HuH-7 (cell line): ENCODE measurements at places on chromosomes 16 and 17.

GRCh38 chr16:69193855-69194254, 6.9 kb downstream of the SNTB2 start:
- DNase-seq, result no peak

GRCh38 chr16:19901164-19901563, 16.5 kb upstream of the GPRC5B start:
- no peak for DNase-seq

GRCh38 chr17:59800530-59800942, 92.2 kb downstream of the TUBD1 start:
- DNase-seq, result no peak

- DNase-seq, result peak; percentile 99
Measured at GRCh38 chr16:85612801-85613603, at the start of gene GSE1. TSS of gene GSE1 (plus strand) at chr16:85613322. CDS start at chr16:85613392, 70 bp downstream.

DNA sequence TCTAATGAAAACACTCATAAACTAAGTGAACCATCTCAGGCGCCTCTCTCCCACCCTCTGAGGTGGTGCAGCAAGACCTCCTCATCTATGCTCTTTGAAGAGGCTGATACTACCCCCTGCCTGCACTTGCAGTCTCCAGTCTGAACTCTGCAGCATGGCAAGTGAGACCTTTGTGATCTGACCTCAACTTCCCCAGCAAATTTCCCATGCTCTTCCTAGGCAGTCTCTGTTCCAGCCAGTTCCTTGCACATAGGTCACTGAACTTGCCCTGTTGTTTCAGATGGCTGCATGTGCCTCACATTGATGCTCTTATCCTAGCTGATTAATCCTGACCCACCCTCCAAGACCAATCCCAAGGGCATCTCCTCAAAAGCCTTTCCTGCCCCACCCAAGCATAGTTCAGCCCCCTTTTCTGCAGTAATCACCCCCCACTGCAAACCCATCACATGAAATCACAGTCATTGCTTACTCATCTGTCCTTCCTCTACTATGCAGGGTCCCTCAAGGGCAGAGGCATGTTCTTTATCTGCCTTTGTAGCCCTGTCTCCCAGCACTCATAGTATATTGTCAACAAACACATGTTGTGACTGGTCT, 42.0 kb downstream of the TBX21 start:
- no peak for DNase-seq

DNA sequence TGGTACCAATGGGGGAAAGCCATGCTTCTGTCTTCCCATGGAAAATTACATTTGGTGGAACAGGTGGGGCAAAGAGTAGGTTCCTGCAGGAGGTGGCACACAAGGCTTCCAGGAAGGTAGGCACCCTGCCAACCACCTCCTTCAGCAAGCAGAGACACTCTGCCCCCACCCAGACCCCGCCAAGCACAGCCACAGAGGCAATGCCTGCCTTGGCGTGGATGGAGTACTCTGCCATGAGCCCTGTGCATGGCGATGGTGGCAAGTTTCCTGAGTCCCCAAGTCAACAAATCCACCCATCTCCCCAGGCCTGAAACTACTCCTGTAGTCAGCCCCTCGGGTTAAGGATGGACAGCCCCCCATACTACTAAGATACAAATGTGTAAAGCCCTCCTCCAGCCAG, 119.2 kb upstream of the GNAO1 start:
- DNase-seq, result no peak

DNA sequence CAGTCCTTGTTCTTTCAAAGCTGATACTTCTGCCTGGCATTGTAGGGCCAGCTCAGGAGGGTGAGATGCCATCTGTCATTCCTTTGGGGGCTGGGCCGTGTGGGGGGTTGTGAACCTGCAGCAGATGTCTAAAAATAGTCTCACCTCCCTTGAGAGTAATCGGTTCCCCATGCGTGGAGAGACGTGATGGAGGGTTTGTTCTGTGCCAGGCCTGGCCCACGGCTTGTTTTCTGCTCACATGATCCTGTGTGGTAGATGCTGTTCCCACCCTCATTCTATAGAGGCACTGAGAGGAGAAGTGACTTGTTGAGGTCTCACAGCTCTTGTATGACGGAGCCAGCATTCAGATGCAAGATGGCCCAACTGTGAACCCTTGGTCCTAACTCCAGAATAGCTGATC, 4.6 kb downstream of the IRF8 start:
- no peak for DNase-seq

- no peak for DNase-seq
Measured at GRCh38 chr16:81702506-81702905, 76.6 kb upstream of the PLCG2 start.

DNA sequence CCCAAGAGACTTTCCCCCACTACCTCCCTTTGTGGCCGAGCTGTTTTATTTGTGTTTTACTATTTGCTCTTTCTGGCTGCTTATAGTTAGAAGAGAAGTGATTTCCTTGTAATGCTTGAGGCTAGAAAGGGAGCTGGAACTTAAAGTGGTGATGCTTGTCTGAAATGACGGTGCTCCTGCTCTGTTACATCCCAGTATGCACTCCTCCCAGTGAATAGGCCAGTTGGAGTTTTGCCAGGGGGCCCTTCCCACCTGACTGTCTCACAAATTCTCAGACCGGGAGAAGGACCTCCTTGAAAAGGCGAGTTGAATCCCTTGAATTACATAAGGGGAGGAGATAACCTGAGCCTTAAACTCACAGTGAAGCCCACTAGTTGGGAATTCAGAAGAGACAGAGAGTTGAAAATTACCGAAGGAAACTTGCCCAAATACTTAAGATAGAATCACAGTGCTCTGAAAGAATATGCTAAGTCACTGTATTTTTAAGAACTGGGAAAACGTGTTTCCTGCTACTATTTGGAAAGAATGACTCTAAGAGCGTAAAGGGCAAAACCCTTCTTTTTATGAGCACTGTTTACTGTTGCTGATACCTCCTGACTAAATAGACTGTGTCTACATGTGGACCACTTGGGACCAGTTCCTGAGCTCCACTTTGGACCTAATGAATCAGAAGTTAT, 84.7 kb upstream of the CLEC3A start:
- DNase-seq, result no peak

GRCh38 chr16:69270831-69271230, 40.3 kb upstream of the VPS4A start:
- no peak for DNase-seq

- no peak for DNase-seq
Measured at GRCh38 chr17:49925921-49926320, 43.1 kb upstream of the DLX4 start.

DNA sequence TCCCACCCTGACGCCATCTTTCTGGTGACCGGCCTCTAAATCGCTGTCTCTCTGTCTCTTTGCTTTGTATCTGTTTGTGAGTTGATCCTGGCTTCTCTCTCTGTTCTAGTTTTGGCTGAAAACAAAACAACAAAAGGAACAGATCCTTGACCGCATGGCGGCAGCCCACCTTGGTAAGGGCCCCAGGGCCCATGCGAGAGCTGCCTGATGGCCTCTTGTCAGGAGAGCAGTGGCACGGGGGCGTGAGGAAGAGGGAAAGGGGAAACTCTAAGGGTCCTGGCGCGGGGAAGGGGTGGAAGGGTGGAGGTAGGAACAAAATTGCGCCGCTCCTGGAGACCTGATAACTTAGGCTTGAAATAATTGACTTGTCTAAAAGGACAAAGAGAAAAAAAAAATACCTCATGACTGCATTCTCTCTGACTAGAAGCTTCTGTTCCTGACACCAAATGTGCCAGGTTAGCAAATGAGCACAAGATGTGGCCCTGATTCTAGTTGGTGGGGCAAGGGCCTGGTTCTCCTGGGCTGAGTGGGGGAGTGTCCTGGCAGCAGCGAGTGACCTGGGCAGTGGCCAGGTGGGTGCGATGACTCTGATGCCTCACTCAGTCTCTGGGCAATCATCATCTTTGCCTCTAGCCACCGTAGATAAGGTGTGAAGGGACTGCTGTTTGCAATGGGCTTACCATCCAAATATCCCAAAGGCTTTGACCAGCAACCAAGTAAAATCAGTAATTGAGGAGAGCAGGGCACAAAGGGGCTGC, 66.0 kb downstream of the YPEL2 start:
- DNase-seq, result no peak

DNA sequence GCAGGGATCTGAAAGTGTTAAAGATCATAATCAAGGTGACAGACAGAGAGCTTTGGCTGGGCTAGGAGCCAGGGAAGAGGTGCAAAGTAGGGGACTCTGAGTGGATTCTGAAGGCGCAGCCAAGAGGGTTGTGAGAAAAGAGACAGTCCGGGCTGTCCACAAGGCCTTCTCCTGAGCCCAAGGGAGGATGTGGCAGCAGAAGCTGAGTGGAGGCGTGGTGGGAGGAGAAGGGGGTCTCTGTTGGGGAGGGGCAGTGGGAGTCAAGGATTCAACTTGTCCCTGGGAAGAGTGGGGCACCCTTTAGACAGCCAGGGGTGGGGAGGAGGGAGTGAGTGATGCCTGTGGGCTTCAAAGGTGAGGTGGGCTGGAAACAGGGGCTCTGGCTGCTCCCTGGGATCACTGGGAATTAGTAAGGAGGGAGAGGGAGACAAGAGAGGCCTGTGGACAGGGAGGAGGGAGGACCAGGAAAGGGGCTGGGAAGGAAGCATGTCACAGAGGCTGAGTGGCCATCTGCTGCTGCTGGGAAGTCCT, 10.6 kb downstream of the CES1 start:
- no peak for DNase-seq

DNA sequence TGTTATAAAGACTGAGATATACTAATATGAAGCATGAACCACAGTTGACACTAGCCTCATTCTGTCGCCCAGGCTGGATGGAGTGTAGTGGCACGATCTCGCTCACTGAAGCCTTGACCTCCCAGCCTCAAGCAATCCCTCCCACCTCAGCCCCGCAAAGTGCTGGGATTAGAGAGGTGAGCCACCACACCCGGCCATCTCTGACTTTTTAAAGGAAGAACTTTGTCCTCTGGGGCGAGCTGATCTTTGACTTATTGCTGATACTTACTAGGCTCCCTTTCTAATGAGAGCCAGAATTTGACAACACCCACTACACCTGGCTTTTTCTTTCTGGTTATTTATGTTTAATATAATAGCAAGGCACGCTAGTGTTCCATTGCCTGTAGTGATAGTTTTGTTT, 57.2 kb downstream of the CLEC16A start:
- DNase-seq, result no peak

DNA sequence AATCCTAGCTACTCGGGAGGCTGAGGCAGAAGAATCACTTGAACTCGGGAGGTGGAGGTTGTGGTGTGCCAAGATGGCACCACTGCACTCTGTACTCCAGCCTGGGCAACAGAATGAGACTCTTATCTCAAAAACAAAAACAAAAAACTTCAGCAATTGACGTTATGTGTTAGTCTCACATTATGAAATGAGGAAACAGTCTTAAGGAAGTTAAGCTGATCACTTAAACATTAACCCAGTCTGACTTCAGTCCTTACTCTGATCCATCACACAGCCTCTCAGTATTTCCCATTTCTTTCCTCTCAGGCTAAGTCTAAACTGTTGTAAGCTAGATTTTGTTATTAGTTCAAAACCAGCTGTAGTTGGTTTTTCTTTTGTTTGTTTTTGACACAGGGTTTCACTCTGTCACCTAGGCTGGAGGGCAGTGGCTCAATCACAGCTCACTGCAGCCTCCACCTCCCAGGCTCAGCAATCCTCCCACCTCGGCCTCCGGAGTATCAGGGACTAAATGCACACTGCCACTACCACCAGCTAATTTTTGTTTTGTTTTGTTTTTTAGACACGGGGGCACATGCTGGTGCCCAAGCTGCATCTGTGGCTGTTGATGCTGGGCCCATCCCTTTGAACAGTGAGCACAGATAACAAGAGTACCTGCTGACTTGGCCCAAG, 6.3 kb downstream of the JPT1 start:
- DNase-seq, result no peak

GRCh38 chr17:41785859-41786226, 668 bp downstream of the JUP start:
- DNase-seq, result no peak

GRCh38 chr16:84423416-84423837, 55.1 kb downstream of the ATP2C2 start:
- DNase-seq, result peak; percentile 63

DNA sequence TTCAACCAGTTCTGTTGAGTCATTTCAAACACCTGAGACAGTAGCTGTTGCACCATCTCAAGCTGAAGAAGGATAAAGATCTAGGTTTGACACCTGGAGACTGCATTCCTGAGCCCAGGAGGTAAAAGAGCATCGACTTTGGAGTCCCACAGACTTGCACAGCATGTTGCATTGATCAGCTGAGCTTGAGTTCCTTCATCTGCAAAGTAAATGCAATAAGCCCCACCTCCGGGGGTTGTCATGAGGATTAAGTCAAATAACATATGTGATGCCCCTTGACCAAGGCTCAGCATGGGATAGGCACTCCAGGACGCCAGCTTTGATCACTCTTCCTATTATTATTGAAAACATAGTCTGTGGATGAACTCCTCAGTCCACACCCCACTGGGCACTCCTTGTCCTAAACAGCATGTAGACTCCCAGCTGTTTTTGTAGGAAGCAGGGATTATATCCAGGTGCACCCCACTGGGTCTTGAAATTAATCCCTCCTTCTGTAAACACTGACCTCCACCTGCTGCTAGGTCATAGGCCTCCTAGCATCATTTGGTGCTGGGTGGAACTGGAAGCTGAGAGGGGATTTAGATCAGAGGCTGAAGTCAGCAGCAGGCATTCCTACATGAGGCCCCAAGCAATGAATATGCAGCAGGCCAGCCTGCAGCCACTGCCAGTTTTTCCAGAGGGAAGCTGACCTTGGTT, 259.0 kb downstream of the HS3ST4 start:
- no peak for DNase-seq

GRCh38 chr17:80796430-80796861, 195.2 kb upstream of the CHMP6 start:
- no peak for DNase-seq

- no peak for DNase-seq
Measured at GRCh38 chr17:34990921-34991365, 10.6 kb downstream of the LIG3 start.

- DNase-seq, result peak; percentile 39
Measured at GRCh38 chr17:45740553-45741330, 43.4 kb upstream of the CRHR1 start.

GRCh38 chr16:65961476-65962143, 404.9 kb upstream of the CDH5 start:
- no peak for DNase-seq

- no peak for DNase-seq
Measured at GRCh38 chr17:29112771-29113295, 67.4 kb downstream of the MYO18A start.

GRCh38 chr17:65634533-65634932, 73.1 kb upstream of the AXIN2 start:
- DNase-seq, result no peak

GRCh38 chr17:48093341-48094045, 7.8 kb downstream of the CBX1 start:
- DNase-seq, result no peak

GRCh38 chr17:54864636-54865356, 35.9 kb upstream of the TOM1L1 start:
- no peak for DNase-seq

DNA sequence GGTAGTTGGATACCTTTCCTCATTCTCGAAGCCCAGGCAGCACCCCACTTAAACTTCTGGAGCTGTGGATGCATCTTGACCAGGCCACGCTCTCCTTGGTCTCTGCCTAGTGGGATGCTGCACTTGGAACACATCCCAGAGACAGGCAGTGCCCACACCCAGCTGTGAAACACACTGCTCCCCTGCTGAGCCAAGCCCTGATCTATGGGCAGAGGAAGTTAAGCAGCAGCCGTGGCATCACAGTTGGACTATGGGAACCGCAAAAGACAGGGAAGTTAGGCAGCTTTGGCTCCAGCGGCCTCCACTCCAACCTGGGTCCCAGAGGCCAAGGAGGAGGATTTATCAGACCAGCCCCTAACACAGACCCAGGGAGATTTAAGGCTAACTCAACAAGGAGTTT, 284.8 kb upstream of the CCL2 start:
- no peak for DNase-seq

GRCh38 chr16:16972831-16973230, 497.9 kb downstream of the XYLT1 start:
- DNase-seq, result no peak
